ENCODE measurements at places on chromosomes 5 and 9.

- DNase-seq, result no peak
Observed at GRCh38 chr9:95110921-95111525, 206.5 kb downstream of the FANCC start.

DNA sequence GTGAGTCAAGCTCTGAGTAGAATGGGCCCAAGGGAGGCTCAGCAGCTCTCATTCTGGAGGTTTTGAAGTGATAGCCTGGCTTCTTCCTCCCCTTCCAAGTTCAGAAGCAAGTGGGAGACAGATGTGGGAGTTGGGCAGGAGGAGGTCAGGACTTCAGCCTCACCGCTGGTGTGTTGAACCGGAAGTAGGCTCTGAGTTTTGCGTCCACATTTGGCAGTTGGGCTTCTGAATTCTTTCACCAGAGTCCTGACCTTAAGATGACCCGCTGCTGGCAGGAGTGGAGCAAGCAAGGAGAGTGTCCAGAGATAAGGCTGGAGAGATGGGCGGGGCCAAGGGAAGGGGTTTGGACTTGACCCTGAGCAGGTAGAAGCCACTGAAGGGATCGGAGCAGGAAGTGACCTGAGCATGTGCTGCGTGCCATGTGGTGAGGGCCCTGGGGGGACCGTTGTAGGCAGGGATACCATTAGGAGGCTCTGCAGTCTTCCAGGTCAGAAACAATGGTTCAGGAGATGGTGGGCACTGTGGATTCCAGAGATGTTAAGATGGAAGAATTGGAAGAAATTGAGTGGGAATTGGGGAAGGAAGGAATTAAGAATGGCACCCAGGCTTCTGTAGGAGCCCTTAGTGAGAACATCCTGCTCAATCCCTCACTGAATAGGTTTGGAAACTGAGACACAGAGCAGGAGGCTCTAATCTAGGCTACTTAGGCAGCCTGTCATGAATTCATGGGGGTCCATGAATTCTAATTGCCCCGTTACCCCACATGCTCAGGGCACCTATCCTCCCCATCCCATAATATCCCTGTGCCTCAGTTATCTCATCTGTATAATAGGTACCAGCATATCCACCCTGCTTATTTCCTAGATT, 25.9 kb downstream of the GALNT12 start:
- DNase-seq, result no peak

- no peak for DNase-seq
Observed at GRCh38 chr9:117552811-117553210, 138.0 kb upstream of the ASTN2 start.

DNA sequence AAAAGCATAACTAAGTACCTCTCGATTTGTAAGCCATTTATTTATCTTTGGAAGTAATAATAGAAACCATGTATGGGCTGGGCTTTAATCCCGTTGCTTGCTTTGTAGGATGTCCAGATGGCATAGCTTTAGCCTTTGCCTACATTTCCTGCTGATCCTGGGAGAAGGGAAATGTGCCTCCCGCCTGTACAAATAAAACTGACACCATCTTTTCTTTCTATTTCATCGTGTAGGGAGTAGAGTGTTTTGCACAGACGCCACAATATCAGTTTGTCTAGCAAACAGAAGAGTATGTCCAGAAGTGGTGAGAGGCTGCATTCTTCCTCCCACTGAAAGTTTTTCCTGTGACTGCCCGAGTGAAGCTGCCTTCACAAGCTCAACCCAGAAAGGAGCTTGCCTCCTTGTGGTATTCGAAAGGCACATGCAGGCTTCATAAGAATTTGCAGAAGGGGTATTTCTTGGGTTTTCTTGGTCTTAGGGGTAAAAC, 24.7 kb upstream of the TJP2 start:
- no peak for DNase-seq

DNA sequence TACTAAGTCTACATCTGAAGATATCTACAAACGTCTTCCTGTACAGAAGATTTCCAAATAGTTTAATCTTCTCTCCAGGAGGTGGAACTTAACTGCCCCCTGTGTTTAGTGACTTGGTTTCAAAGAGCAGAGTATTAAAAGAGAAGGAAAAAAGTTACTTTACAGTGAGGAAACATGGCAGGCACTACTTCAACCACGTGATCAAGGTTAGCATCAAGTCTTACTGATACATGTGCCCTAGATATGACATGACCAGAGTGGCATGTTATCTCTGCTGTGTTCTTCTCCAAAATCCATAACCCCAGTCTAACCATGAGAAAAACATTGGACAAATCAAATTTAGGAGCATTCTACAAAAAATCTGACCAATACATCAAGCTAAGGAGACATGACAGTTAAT, 125.8 kb downstream of the ADAMTS12 start:
- no peak for DNase-seq

DNA sequence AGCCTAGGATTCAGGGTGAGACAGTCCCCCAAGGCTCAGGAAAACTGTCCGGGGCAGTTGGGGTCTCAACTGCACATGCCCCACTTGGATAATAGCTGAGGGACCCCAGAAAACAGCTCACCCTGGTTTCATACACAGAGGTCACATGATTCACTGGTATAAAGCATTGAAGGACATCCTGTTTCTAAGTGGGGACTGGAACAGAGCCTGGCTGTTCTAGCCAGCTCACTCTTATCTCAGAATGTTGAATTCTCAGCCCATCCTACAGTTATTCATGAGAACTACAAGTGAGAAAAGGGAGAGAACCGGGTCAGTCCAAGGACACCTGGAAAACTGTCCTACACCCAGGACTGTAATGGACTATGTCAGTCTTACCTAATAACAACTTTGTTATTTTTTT, 170.9 kb downstream of the FGF1 start:
- no peak for DNase-seq

GRCh38 chr9:131879181-131879910, 139.5 kb upstream of the RAPGEF1 start:
- no peak for DNase-seq
